Right atrium auricular region (tissue), 2 donors: ENCODE measurements at places on chromosomes 2 and 18.

DNA sequence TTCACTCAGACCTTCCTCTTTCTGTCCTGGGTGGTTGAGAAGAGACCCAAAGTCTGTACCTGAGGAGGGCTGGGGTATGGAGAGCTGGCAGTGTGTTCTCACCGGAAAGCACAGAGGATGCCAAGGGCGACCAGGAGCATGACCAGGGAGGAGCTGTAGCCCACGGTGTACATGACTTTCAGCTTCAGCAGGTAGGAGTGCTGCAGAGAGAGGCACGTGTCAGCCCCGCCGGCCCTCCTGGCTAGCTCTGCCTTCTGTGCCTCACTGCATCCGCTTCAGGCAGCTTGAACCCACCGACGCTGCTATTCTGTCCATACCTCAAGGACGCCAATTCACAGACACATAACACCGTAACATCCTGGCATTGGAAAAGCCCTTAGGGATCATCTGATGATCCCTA lies 34.0 kb downstream of the TMEM37 start:
- no peak for DNase-seq

DNA sequence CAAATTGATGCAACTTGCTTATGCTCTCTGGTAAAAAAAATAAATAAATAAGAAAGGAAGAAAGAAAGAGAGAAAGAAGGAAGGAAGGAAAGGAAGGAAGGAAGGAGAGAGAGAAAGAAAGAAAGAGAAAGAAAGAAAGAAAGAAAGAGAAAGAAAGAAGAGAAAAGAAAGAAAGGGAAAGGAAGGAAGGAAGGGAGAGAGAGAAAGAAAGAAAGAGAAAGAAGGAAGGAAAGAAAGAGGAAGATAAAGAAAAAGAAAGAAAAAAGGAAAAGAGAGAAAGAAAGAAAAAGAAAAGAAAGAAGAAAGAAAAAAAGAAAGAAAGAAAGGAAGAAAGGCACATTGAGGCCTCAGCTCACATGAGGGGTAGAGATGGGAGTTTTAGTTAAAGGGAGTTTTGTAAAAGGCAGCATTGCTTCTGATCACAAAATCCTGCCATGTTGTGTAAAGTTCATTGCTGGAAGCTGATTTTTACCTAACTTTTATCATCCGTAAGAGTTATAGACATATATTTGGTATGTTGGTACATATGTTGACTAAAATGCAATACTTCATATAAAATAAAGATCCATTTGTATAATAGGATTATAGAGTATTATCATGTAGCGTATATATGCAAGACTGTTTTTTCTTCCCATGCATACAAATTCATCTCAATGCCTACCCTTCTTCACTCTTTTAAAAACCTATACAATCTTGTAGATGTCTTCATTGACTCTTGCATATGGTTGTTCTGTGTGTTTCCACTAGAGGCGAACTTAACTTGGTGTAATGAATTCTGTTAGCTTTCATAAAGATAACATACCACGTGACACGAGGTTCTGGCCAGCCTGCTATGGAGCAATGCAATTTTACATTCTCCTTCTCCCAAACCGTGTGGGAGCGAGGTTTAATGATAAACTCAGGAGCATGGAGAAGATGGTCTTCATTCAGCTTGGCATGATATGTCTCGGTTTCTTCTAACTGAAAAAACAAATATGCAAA lies 32.8 kb downstream of the MYOM1 start:
- DNase-seq: no peak

GRCh38 chr2:27264753-27265535 lies 2.1 kb upstream of the SLC30A3 start:
- DNase-seq: no peak

GRCh38 chr18:77990901-77991300 lies 741.3 kb downstream of the GALR1 start:
- DNase-seq: no peak

DNA sequence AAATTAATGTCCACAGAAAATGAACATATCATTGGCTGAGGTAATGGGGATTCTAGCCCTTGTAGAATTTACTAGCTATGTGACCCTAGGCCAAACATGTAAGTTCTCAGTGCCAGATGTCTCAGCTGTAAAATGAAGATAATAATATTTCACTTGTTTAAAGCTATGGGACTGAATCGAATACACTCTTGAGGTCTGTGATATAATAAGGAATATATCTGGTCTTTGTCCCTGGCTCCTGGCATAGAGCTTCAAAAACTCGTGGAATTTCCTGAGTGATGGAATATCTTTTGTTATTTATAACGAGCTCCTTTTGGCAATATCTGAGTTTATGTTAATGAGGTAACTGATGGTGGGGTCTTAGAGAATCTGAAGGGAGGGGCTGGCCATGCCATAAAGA lies 201.4 kb upstream of the CYP26B1 start:
- DNase-seq: no peak

DNA sequence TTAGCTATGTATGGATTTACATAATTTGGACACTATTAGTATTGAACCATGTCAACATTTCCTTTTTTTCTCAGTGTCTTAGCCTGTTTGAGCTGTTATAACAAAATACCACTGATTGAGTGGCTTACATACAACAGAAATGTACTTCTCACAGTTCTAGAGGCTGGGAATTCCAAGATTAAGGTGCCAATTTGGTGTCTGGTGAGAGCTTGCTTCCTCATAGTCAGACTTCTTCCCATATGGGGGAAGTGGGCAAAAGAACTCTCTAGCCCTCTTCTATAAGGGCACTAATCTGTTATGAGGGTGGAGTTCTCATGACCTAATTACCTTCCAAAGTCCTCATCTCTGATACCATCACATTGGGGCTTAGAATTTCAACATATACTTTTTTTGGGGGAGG lies 12.6 kb downstream of the ZNF804A start:
- no peak for DNase-seq

DNA sequence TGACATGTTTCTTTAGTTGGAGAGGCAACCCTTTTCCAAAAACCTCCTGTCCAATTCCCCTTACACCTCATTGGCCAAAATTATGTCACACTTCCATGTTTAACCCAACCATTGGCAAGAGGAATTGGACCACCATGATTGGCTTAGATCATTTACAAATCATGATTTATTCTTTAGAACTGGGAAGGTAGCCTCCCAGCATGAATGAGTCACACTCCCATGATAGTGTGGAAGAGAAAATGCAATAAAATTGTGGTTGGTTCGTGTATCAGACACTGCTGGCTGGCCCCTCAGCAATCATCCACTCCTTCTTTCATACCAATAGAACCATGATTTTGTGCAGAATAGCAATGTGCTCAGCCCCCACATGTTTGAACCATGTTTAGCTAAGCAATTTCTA lies 156.6 kb upstream of the ACVR2A start:
- no peak for DNase-seq

DNA sequence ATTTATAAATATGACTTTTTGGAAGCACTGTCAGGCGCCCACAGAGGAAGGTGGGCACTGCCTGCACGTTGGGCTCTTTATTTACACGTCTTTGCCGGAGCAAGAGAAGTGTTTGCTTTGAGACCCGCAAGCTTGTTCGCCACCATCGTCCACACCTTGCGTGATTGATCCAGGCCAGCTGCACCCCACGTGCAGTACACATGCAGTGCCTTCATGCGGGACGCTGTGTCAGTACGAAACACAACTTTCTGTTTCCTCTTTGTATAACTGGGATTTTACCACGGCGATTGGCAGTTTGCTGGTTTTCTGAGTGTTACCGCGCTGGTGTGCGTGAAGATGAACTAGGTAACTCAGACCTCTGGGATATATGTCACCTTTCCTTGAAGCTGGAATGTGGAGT lies 571.0 kb upstream of the SALL3 start:
- DNase-seq: no peak
